HS-5 (cell line): ENCODE measurements at places on chromosomes 3 and 15.
A peak's percentile ranks its signal among the peaks of the same experiment; 100 is the strongest.

- no peak for DNase-seq
Measured at GRCh38 chr3:61736506-61736905, 175.1 kb downstream of the PTPRG start.

DNA sequence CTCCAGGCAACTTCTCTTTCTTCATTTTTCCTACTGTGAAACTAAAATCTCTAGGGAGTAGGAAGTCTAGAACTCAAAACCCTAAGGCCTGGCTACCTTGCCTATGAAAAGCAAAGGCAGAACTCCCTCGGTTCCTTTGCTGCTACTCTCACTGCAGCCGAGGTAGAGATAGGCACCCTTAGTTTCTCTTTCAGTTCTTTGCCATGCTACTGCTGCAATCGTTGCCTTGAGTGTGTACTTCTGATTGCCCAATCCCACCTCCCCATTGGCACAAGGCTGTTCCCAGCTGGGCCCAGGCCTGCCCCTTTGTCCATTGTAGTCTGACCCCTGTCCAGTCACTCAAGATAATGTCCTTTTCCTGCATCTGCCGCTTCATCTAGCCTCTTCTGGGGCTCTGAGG is 92.3 kb upstream of the MRPS22 start:
- DNase-seq: no peak

GRCh38 chr3:80338366-80338765 is 570.6 kb upstream of the ROBO1 start:
- DNase-seq: no peak

- no peak for DNase-seq
Measured at GRCh38 chr3:150254309-150254708, 153.8 kb upstream of the TSC22D2 start.

GRCh38 chr15:94546808-94547207 is 315.4 kb downstream of the MCTP2 start:
- no peak for DNase-seq

GRCh38 chr3:126180477-126181397 is at the start of gene ALDH1L1:
ALDH1L1 (minus strand) TSS chr3:126180586; CDS start chr3:126160979, 19,607 bp downstream.
- DNase-seq: no peak

GRCh38 chr15:85707519-85708338 is 87.0 kb downstream of the KLHL25 start:
- no peak for DNase-seq

GRCh38 chr3:33057320-33058298 is 39.3 kb downstream of the GLB1 start:
- DNase-seq: no peak

DNA sequence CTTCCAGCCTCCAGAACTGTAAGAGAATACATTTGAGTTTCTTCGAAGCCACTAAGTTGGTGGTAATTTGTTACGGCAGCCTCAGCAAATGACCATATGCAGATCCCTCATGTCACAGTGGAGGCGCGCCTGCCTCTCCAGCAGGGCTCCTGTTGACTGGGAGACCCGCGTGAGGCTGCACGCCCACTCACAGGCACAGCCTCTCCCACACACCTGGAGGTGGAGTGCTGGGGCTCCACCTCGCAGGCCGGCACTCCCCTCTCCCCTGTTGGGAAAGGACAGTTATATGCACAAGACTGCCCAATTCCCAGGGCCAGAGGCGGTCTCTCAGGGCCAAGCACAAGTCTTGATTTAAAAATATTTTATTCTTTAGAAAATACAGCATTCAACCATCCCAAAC is 2.8 kb upstream of the TLR9 start:
- no peak for DNase-seq

- no peak for DNase-seq
Measured at GRCh38 chr3:31522152-31522551, 10.6 kb upstream of the STT3B start.

DNA sequence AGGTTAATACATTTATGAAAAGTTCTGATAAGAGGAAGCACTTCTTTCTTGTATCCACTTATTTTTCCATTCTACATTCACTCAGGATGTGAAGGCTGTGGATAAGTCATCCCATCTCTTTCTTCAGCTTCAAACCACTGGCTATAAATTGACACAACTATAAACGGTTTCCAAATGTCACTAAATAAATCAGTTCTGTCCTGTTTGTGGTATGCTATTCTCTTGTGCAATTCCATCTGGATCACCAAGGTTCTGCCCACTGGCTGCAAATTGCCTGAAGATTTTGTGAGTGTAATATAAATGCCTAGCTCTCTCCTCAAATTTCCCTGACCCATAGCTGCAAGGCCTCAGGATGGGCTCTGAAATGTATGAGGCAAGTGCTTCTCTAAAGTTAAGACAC is 7.1 kb upstream of the LMOD3 start:
- no peak for DNase-seq

DNA sequence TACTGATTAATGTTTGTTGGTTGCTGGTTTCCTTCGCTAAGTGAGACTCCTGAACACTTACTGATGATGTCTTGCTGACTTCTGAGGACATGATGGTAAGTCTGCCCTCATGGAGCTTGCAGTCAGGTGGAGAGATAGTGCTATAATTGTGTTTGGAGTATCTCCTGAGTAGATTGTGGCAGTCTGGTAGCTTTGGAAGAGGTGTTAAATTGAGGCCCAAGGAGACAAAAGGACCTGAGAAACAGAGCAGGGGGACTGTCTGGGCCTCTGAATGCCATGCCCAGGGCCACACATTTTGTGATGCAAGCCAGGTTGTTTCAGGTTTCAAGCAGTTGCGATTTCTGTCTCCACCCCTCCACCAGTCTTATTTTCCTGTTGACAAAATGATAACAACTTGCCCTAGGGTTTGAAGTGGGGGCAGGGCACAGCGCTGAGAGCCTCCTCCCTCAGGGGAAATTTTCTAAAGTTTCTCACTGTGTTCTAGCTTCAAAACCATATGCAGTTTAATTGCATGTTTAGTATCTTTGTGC is 16.7 kb downstream of the SMAD3 start:
- no peak for DNase-seq

DNA sequence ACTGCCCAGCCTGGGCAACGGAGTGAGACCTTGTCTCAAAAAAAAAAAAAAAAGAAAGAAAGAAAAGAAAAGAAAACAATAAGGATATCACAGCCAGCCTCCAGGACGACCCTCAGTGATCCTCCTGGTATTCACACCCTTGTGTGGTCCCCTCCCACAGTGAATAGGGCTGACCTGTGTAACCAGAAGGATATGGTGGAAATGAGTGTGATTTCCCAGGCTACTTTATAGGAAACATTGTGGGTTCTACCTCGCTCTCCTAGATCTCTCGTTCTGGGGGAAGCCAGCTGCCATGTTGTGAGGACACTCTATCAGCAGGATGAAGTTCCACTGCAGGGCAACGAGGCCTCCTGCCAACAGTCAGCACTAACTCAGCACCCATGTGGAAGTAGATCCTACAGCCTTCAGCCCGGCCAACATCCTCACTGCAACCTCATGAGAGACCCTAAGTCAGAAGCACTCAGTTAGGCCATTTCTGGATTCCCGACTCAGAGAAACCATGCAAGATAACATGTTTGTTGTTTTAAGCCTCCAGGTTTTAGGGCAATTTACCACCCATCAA is 11.1 kb downstream of the RFTN1 start:
- no peak for DNase-seq

DNA sequence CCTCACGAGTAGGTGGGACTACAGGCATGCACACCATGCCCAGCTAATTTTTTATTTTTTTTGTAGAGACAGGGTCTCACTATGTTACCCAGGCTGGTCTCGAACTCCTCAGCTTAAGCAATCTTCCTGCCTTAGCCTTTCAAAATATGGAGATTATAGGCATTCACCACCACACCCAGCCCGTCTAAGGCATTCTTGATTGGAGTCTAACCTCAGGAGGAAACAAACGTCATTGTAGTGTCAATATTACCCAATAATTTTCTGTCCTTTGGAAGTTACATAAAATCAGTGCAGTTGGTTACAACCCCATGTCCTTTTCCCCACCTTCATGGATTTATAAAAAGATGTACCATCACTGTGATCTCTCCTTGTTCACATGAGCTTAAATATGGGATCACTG is 41.8 kb downstream of the TIMP4 start:
- no peak for DNase-seq

DNA sequence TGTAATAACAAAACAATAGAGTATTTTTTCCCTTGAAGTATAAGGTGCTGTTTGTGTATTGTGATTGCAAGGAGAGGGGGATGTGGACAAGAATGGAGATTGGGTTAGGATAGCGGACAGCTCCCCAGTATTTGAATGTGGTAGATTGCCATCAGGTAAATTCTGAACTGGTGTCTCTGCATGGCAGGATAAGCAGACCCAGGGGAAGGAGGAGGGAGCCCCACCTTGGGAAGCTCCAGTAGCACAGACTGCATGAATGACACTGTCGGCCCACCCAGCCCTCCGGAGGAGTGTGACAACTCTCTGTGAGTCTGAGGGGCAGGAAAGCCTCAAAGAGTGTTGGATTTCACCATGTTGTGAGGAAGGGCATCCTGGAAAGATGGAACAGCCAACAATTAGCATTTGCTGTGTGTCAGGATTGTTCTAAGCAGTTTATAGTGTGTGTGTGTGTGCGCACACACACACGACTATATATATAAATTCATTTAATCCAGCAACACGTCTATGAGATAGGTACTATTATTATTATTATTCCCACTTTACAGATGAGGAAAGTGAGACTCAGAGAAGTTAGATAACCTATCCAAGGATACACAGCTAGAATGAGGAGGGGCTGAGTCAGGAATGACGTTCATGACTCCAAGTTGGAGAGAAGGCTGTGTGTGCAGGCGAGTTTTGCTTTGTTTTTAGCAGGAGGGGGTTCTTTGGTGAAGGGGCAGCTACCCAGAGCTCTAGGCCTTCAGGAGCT is 63.4 kb upstream of the LCTL start:
- DNase-seq: no peak

GRCh38 chr15:57994221-57995049 is 71.1 kb downstream of the ALDH1A2 start:
- DNase-seq: no peak

- DNase-seq: no peak
Measured at GRCh38 chr15:67061811-67062368, 3.5 kb upstream of the SMAD3 start.

DNA sequence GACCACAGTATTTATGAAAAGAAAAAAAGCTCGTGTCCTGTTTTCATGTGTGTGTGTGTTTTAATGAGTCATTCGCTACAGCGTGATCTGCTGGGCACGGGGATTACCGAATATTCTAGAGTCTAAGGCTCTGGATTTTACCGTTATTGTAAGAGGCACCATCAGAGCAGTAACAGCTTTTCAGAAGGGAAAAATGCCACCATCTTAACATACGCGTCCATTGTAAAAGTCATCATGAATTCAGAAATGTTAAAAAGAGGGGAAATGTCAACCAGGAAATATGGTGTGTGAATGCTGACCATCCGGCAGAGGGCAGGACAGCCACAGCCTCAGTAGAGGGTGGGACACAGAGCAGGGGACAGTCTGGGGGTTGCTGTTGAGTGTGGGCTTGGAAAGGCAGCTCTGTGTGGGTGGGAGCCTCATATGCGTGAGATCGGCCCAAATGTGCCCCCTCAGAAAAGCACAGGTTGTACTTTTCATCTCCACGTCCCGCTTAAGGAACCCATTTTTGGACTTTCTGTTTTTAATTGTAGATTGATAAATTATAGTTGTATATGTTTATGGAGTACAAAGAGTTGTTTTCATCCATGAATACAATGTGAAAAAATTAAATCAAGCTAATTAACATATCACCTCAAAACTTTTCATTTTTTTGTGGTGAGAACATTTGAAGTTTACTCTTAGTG is 69.6 kb downstream of the ASB7 start:
- no peak for DNase-seq

GRCh38 chr3:52293491-52294319 is 6.1 kb downstream of the GLYCTK start:
- DNase-seq: no peak

DNA sequence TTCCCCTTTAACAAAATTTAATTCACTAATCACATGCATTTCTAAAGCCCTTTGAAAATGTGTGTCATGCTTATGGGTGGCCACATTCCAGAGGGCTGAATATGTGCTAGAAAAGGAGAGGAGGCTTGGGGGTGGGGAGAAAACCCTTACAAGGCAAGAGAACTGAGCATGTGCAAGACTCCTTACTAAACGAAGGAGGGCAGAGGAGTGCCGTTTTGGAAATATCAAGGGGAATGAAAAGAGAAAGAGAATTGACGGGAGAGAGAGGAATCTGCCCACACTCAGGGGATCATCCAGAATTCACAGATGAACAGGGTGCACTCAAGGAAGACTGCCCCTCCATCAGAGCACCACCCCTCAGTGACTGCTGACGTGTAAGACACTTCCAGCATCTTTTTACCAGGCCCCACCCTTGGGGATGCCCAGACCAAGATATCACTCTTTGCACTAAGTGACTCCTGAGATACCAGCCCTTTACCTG is 37.9 kb upstream of the TSC22D2 start:
- peak; percentile 97 for DNase-seq

GRCh38 chr3:70061096-70061495 is 61.6 kb downstream of the SAMMSON start:
- DNase-seq: peak; percentile 89

DNA sequence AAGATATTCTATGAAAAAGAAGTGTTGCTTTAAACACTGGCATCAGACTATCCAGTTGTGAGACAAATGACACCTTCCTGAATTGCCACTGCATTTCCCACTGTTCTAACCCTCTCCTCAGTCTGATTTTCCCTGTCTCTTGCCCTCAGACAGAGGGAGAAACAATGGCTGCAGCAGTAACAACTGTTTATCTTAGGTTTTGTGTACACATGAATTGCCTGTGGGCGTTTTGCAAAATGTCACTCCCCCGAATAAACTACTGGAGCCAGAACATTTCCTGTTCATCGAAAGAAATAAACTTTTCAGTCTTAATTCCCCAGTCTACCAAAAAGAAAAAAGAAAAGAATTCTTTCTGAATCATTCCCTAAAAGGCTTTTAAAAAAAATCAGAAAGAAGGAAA is 155.1 kb downstream of the MAGI1 start:
- no peak for DNase-seq

GRCh38 chr15:31508656-31509055 is 182.0 kb downstream of the KLF13 start:
- DNase-seq: no peak

DNA sequence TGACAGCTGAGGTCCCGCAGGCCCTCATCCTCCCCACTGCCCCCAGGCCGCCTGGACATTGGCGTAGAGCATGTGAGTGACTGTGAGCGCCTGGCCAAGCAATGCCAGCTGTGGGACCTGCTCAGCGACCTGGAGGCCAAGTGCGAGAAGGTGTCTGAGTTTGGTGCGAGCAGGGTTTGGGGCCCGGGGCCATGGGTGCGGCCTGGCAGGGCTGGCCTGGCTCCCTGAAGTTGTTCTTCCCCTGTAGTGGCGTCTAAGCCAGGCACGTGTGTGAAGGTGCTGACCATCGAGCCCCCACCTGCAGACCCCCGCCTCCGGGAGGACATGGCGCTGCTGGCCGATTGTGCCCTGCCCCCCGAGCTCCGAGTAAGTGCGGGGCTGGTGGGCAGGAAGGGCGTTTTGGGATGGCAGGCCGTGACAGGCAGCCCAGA is 4.2 kb downstream of the ABTB1 start:
- no peak for DNase-seq
